NCI-H146 (cell line): ENCODE measurements at places on chromosomes 2 and 18.

DNA sequence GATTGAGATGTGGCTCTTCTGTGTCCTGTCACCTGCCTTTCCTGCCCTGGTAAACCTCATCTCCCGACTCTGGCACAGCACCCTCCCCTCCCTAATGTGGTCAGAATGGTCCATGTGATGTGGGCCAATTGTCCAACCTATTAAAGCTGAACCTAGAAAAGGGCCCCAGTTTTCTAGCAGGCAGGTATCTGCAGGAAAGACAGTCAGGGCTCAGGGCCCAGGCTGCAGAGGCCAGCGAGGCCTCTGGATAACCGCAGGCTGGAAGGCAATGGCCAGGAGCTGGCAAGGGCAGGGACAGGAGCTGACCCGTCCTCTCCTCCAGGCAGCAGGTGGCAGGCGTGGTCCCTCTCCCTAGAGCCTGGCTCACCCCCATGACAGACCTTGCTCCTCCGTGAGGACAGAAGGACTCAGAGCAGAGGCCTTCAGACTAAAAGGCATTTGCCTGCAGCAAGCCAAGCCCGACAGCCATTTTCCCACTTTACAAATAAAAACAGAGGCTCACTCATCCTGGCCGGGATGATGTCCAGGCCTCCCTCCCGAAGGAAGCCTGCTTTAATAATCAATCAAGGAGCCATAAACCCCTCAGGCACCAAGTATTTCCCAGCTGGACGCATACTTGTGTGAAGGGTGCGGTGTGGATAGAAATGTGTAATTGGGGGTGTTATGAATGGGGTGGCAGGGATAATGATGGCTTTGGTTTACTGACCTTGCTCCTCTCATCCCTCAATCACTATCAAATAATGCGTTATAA lies 107.1 kb downstream of the TWIST2 start:
- no peak for DNase-seq

- DNase-seq = no peak
Measured at GRCh38 chr2:129827311-129828090, 152.0 kb upstream of the RAB6C start.

GRCh38 chr2:10985260-10985659 lies 73.5 kb downstream of the KCNF1 start:
- DNase-seq = no peak

DNA sequence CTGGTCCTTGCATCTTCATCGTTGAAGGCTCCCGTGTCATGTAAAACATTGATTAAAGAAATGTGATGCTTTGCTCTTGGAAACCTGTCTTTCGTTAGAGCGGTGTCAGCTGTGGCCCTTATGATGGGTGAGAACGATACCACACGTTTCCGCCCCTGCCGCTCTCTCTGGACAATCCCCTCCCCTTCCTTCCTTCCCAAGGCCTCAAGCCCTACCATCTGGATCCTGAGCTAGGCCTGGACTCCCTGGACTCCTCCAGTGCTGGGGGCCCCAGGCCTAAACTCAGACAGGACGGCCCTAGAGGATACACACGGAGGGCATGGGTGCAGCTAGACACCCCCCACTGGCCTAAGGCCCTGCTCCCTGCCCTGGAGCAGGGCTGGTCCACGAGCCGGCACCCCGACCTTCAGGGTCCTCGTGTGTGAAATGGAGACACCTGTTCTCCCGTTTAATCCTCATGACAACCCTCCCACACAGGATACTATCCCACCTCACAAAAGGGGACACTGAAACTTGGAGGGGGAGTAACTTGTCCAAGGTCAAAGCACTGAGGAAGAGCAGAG lies 13.2 kb downstream of the BIN1 start:
- DNase-seq = no peak

DNA sequence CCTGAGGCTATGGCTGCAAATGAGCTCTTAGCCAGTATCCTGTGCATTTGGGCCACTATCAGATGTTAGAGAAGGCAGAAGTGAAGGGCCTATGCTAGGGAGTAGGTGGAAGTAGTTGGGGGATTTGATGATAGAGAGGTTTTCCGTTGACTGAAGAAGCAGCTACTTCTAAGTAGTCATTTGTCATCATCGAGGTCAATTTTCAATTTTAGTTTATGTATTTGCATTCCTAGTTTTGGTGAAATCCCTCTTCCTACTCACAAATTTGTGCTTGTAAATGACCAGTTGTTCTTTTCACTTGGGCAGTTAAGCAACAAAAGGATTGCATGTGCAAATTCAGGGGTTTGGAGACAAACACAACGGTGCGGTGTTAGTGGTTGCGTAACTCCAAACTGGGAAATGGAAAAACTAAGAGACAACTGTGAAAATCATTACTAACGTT lies 48.5 kb upstream of the PELI1 start:
- no peak for DNase-seq

DNA sequence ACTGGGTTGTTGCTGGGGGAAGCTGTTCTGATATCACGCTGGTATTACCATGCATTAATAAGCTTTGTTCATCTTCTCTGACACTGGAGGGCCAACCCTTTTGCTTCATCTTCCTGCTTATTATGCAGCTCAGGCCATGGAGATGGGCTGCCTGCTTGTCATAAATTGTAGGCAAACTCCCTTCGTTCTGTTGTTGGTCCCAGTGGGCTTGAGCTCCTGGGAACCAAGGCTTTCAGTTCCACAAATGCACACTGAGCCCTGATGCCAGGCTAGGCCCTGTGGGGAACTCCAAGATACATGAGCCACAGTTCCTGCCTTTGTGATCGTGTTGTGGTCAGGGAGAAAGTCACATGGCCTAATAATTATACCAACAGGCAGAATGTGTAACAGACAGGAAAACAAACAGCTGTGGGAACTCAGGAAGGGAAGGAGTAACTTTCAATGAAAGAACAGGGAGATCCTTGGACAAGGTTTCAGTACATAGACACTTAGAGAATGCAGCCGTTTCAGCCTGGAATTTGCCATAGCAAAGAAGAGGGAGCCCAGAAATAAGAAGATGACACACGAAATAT lies 49.0 kb upstream of the BCL2L11 start:
- DNase-seq = peak; percentile 36

DNA sequence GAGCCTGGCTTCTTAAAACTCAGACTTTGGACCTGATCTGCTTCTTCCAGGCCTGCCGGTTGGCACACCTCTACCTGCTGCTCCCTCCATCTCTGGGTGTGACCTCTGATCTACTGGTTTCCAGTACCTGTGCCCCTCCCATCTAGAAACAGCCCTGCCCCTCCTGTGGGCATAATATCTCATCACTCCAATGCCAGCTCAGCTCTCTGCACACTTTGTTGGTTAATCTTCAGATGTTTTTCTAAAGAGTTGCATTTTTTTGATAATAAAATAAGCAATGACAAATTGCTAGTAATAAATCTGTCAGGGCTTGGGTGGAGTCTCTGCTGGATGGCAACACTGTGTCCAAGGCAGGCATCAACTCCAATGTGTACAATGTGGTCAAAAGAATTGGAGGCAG lies 89.6 kb upstream of the PPP1CB start:
- DNase-seq = no peak

- no peak for DNase-seq
Measured at GRCh38 chr2:231177156-231178025, 21.0 kb upstream of the ARMC9 start.

DNA sequence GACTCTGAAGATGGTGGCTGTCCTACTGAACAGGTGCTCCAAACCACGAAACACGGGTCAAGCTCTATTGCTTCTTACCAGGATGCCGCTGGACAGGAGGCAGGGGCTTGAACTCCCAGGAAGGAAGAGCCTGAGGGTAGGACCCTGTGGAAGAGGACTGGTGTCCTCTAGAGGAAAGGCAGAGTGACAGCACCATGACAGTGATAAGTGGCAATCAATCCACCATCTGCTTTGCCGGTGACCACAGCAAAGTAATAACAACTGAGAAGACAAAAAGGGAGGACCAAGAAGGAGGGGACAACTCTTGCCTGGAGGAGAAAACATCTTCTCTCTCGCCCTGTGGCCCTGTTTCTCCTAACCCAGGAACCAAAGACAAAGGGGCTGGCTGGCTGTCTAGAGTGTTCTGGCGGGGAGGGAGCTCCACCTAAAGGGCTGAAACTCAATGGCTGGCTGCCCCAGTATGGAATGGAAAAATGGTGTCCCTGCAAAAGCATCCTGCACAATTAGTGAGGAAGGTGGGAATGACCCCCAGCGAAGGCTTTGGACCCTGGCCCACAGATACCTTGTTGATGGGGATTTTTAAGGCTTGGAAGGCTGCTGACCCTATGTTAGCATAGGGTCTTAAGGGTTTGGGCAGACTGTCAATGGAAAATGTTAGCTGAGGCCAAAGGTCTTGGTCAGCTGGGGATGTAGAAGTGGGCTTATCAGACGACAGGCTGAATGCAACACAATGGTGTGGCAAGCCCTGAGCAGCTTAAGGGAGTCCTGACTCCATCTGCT lies 35.4 kb downstream of the PROC start:
- peak; percentile 26 for DNase-seq

DNA sequence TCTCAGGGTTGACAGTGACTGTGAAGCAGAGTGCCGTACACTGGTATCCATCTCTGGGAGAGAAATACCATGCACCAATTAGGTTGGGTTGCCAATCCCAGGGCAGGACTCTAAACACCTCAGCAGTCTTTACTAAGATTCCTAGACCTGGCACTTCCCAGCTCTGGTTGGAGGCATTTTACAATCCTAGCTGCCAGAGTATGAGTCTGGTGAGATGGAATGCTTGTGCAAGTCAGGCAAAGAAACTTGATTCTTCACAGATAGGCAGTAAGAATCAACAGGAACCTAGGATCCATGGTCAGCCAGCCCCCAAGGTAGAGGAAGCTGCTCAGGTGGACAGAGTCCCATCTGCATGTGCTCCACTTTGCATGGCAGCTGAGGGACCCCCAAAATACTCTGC lies 6.0 kb upstream of the UGT1A5 start:
- no peak for DNase-seq

GRCh38 chr2:62706721-62707521 lies 1.4 kb downstream of the EHBP1 start:
- peak; percentile 11 for DNase-seq

- peak; percentile 26 for DNase-seq
Measured at GRCh38 chr18:8741117-8741516, 35.8 kb downstream of the MTCL1 start.

DNA sequence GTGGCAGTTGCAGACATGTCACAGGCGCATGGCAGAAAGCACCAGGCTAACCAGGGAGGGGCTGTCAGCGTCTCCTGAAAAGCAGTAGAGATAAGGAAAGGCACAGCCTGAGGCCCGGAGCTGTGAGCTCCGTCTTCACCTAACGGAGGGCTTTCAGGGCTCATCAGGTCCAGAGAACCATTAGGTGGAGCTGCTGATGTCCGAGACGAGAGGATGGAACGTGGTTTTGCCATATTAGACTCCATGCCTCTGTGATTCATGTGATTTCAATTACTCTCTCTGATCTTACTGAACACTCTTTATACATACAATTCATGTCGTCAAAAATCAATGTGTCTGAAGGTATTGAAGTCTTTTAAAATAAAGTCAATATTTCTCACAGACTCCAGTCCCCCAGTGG lies 120.3 kb upstream of the RAB6C start:
- DNase-seq = no peak

DNA sequence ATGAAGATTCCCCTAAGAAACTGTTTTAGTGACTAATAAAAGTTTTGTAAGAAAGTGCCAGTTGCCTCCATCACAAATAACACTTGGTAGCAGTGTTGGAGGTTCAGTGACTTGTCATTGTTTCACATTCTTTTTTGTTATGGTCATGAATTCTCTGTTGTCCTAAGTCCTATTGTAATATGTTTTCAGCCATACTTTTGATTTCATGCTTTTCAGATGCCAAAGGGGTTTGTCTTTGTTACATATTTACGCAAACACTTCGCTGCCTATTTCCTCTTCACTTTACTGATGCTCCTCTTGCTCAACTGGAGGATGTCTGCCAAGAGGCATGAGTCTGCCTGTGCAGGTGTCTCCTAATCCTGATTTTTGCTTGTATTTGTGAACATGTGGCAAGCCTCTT lies 66.6 kb downstream of the PHLPP1 start:
- DNase-seq = no peak

DNA sequence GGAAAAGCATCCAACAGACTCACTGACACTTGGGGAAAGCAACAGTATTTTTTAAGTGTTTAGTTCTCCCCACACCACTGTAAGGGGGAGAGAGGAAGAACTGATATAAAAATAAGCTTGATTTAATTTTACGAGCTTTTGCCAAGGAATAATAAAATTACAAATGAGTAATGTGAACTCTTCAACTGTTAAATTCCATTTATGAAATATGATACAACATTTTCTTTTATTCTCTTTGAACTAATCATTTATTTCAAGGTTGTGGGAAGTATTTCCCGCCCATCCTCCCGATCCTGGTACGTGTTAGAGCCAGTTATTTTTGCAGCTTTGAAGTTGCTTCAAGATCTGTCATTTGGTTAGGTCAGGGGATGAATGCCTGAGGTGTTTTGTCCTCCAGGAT lies 35.2 kb downstream of the WDPCP start:
- no peak for DNase-seq

GRCh38 chr2:74959106-74959751 lies 786 bp downstream of the POLE4 start:
- no peak for DNase-seq

- DNase-seq = no peak
Measured at GRCh38 chr2:222439692-222440091, 15.3 kb downstream of the SGPP2 start.

- DNase-seq = no peak
Measured at GRCh38 chr2:240155745-240156390, 15.4 kb upstream of the OTOS start.

DNA sequence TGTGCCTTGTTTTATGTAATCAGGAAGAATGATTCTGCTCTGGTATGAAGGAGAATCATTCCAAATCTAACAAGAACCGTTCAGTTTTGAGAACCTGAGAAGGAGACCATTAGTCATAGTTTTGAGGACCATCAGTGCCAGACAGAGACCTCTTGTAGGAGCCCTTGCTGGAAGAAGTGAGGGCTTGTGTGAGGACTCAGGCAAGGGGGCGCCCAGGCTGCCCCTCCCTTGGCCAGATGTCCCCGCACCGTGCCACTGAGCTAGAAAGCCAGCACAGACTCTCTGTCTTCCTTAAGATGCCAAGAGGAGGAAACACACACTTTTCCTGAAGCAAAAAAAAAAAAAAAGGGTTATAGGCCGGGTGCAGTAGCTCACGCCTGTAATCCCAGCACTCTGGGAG lies 55.7 kb upstream of the SLC39A10 start:
- no peak for DNase-seq

GRCh38 chr18:49638891-49639557 lies 77.2 kb downstream of the LIPG start:
- peak; percentile 96 for DNase-seq

DNA sequence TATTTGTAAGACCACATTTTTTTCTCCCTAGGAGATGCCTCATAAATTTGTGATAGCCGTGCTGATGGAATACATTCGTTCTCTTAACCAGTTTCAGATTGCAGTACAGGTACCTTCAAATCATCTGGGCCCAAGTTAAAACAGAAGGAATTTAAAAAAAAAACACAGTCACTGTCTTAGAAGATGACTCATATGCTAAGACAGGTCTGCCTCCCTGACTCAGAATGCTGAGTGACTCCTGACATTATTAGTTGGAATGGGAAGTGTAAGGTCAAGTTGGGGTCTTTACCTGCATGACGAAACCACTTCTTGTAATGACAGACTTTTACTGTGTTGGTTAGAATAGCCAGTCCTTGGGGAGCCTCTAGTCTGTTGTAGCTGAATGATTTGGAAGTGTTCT lies 26.3 kb downstream of the RMC1 start:
- no peak for DNase-seq

- DNase-seq = peak; percentile 28
Measured at GRCh38 chr2:40975151-40975550, 523.3 kb upstream of the SLC8A1 start.
